ENCODE measurements at places on chromosomes 16 and 17. TPM values are rescaled to one million over a fixed set of nuclear protein-coding genes. Genes with fewer than 3 reads are reported as not detected.

C16orf90 gene
- total RNA-seq: not detected

SECTM1 gene
- 10.4 TPM for total RNA-seq

PRSS27 gene
- 2.0 TPM for total RNA-seq

- H3K27ac ChIP-seq: no peak overlapping the region
- DNase-seq: no peak
- H3K4me1 ChIP-seq: no peaks in the 10 kb centered on the region
- H3K36me3 ChIP-seq: peaks cover 15% of the 10 kb centered on the region
Observed at GRCh38 chr16:88606148-88606757, 32.1 kb upstream of the IL17C start.

GRCh38 chr16:89555780-89556179, 4.7 kb upstream of the RPL13 start:
- DNase-seq: no peak
- H3K4me1 ChIP-seq: peaks cover 9% of the 10 kb centered on the region
- no peaks in the 10 kb centered on the region for H3K27me3 ChIP-seq
- no peak overlapping the region for H3K4me3 ChIP-seq

NPLOC4 gene
- 149 TPM for total RNA-seq

DNA sequence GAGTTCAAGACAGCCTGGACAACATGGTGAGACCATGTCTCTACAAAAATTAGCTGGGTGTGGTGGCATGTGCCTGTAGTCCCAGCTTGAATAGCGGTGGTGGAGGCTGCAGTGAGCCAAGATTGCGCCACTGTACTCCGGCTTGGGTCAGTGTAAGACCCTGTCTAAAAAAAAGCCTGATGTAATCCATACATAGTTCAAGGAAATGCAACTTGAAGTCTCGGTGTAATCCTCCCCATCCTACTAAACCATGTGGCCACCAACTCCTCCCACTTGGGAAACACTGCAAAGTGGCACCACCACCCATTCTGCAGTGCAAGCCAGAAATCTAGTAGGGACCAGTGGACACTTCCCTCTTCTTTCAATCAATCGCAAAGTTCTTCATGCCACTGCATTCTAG, 5.4 kb upstream of the KPNB1 start:
- H3K36me3 ChIP-seq: peaks cover 10% of the 10 kb centered on the region
- no peak overlapping the region for H3K4me3 ChIP-seq
- peaks cover 7% of the 10 kb centered on the region for H3K4me1 ChIP-seq
- H3K27me3 ChIP-seq: no peaks in the 10 kb centered on the region
- H3K27ac ChIP-seq: no peak overlapping the region

GRCh38 chr17:51231999-51232398, 27.9 kb downstream of the MBTD1 start:
- no peaks in the 10 kb centered on the region for H3K27me3 ChIP-seq
- H3K4me3 ChIP-seq: peak overlapping the region; percentile 61
- peak; percentile 58 for DNase-seq
- H3K27ac ChIP-seq: peak overlapping the region; percentile 22
- peaks cover 11% of the 10 kb centered on the region for H3K36me3 ChIP-seq

DNA sequence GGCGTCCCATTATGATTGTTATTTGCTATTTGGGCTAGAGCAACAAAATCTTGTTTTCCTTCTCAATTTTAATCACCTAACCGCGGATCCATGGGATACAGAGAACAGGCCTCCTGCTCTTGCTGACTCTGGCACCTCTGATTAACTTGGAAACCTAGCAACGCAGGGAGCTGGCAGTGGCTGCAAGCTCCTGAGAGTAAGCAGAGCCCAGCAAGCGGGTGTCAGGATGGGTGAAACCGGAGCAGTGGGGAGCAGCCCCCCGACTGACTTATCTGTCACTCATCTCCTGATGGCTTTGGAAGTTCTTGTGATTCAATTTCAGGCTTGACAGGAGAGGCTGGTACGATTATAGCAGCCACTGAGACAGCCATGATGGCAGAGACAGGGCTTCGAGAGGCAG, 45.5 kb upstream of the CDC42EP4 start:
- H3K27me3 ChIP-seq: no peaks in the 10 kb centered on the region
- peaks cover 4% of the 10 kb centered on the region for H3K36me3 ChIP-seq
- H3K4me1 ChIP-seq: peaks cover 13% of the 10 kb centered on the region
- H3K4me3 ChIP-seq: no peak overlapping the region
- DNase-seq: no peak
- no peak overlapping the region for H3K27ac ChIP-seq

XYLT1 gene
- total RNA-seq: 8.0 TPM

GRCh38 chr16:1053121-1053521, 19.4 kb upstream of the SSTR5 start:
- H3K27me3 ChIP-seq: peaks cover 74% of the 10 kb centered on the region
- DNase-seq: no peak
- H3K4me3 ChIP-seq: no peak overlapping the region
- H3K27ac ChIP-seq: no peak overlapping the region
- no peaks in the 10 kb centered on the region for H3K4me1 ChIP-seq
- no peaks in the 10 kb centered on the region for H3K36me3 ChIP-seq

TBKBP1 gene
- total RNA-seq: 6.5 TPM

- peaks cover 2% of the 10 kb centered on the region for H3K36me3 ChIP-seq
- H3K4me3 ChIP-seq: no peak overlapping the region
- no peak overlapping the region for H3K27ac ChIP-seq
- no peaks in the 10 kb centered on the region for H3K27me3 ChIP-seq
Observed at GRCh38 chr16:20918486-20919239, 18.1 kb downstream of the LYRM1 start.

DNA sequence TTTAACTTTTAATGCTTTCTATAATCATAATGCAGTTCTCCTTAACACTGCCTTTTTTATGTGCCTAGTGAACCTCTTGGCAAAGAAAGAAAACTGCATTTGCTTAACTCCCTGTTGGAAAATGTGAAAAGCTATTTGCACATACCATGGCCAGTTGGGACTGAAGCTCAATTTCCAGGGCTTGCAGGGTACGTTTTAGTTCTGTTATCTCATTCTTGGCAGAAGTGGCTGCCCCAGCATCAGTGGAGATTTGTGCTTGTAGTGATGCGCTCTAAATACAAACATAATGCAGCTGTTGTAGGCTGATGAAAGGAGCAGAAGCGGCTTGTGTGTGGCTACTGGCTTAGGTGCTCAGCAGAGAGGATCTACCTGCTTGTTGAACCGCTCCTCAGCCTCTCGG, 3.7 kb downstream of the KRT24 start:
- DNase-seq: no peak
- no peak overlapping the region for H3K4me3 ChIP-seq
- H3K4me1 ChIP-seq: peaks cover 42% of the 10 kb centered on the region
- no peak overlapping the region for H3K27ac ChIP-seq

DNA sequence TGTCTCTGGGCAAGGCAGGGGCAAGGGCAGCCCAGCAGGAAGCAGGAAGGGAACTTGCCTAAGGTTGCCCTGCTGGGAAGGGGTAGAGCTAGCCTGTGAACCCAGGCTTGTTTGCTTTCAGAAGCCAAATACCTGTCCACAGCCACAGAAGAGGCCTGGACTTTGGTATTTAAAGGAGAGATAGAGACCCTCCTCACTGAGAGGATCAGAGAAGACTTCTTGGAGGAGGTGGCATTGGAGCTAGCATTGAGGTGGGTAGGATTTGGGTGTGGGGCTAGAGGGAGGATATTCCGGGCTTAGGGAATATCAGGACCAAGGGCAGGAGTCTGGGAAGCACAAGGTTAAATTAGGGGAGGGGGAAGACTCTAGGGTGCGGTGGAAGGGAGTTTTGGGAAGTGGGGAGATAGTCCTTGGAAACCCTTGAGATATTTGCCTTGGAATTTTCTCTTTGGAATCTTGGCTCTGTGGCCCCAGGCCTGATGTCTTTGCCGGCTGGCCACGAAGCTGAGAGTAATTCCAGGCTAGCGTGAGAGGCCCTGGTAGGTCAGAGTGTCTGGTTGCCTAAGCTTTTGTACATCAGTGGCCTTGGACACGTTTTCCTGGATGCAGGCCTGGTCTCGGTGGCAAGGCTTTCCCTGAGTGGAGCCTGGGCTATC, 13.1 kb upstream of the ETV4 start:
- H3K4me3 ChIP-seq: no peak overlapping the region
- peaks cover 25% of the 10 kb centered on the region for H3K27me3 ChIP-seq
- no peak overlapping the region for H3K27ac ChIP-seq
- peaks cover 10% of the 10 kb centered on the region for H3K4me1 ChIP-seq

DNA sequence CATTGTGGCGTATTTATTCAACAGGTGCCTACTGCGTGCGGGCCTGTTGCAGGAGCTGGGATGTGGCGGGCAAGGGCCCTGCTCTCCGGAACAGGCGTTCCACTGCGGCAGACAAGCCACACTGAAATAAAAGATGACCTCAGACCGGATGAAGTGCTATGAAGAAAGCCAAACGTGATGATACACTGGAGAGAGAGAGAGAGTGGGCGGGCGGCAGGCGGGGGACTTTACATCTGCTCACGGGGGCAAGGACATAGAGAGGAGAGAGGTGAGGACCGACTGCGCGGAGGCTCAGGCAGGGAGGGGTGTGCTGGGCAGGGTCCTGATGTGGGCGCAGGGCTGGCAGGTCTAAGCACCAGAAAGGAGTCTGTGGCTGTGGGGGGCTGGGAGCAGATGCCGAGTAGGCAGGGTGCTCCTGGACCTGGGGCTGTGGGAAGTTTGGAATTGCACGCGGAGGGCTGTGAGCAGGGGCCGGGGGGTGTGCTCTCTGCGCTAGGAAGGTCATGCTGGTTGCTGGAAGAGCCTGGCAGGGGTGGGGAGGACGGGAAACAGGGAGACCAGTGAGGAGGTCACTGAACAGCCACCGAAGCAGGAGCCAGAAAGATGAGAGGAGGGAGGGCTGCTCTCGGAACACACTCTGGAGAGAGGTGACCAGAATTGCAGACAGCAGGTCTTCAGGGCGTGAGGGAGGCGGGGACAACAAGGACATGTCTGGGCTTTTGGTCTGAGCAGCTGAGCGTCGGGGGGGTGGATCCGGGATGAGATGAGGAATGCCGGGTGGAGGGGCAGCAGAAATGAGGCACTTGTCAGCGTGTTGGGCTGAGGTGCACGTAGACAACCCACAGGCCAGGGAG, 9.9 kb downstream of the MXRA7 start:
- H3K27me3 ChIP-seq: peaks cover 16% of the 10 kb centered on the region
- H3K4me1 ChIP-seq: peaks cover under 1% of the 10 kb centered on the region
- H3K4me3 ChIP-seq: no peak overlapping the region
- DNase-seq: no peak
- no peaks in the 10 kb centered on the region for H3K36me3 ChIP-seq

- H3K4me3 ChIP-seq: no peak overlapping the region
- no peak for DNase-seq
- H3K36me3 ChIP-seq: peaks cover 9% of the 10 kb centered on the region
- H3K27me3 ChIP-seq: no peaks in the 10 kb centered on the region
Observed at GRCh38 chr17:66625311-66625767, 209.6 kb upstream of the CACNG5 start.

TBC1D3I gene
- 3.3 TPM for total RNA-seq

NEK8 gene
- 11.4 TPM for total RNA-seq

GRCh38 chr17:72165867-72166439, 45.1 kb downstream of the SOX9 start:
- H3K4me3 ChIP-seq: no peak overlapping the region
- no peak overlapping the region for H3K27ac ChIP-seq
- H3K4me1 ChIP-seq: no peaks in the 10 kb centered on the region
- H3K36me3 ChIP-seq: no peaks in the 10 kb centered on the region
- peaks cover 10% of the 10 kb centered on the region for H3K27me3 ChIP-seq
- DNase-seq: no peak

GRCh38 chr17:57295526-57296023, 39.3 kb downstream of the MSI2 start:
- no peak overlapping the region for H3K27ac ChIP-seq
- H3K4me1 ChIP-seq: no peaks in the 10 kb centered on the region
- no peak for DNase-seq

LGALS9B gene
- total RNA-seq: 1.5 TPM

AGRP gene
- not detected for total RNA-seq

TMEM98 gene
- total RNA-seq: 2.1 TPM

SPN gene
- not detected for total RNA-seq

DNA sequence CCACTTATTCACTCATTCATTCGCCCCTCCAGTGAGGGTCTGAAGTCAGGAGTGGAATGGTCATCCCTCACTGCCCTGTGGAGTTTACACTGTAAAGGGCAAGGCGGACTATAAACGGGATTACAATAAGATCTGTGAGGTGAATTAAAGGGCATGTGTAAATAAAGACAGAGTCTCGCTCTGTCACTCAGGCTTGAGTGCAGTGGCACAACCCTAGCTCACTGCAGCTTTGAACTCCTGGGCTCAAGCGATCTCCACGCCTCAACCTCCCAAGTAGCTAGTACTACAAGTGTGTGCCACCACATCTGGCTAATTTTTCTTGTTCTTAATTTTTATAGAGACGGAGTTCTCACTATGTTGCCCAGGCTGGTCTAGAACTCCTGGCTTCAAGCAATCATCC, 25.8 kb downstream of the GINS3 start:
- no peaks in the 10 kb centered on the region for H3K4me1 ChIP-seq
- no peak overlapping the region for H3K4me3 ChIP-seq
- peaks cover 19% of the 10 kb centered on the region for H3K27me3 ChIP-seq
- no peak for DNase-seq

- H3K4me1 ChIP-seq: no peaks in the 10 kb centered on the region
- peaks cover 7% of the 10 kb centered on the region for H3K27me3 ChIP-seq
- H3K27ac ChIP-seq: no peak overlapping the region
- H3K36me3 ChIP-seq: no peaks in the 10 kb centered on the region
- no peak for DNase-seq
Observed at GRCh38 chr17:67518876-67519275, 141.8 kb downstream of the PITPNC1 start.

DNA sequence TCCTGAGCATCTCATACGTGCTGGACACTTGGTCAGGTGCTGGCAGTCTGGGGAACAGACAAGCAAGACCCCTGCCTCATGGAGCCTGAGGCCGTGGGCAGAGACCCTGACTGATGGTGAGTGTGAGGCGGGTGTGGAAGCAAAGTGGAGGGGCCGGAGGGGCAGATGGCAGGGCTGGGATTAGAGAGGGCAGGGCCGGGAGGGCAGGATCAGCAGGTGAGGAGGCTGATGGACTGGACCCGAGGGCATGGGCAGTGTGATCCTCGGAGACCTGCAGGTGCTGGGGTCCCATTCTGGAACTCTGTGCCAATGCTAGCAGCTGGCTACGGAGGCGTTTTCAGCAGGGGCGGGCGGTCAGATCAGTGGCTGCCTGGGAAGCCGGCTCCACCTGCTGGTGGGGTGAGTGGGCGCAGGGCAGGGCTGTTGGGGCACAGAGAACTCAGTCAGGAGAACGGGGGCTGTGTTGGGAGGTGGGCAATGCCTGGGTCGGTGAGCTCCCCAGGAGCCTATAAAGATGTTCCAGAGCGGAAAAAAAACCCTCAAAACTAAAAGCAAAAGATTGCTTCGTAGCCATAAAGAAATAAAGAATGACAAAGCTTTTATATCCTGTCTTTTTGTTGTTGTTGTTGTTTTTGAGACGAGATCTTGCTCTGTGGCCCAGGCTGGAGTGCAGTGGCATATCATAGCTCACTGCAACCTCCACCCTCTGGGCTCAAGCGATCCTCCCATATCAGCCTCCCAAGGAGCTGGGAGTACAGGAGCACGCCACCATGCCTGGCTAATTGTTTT, 8.9 kb upstream of the C16orf74 start:
- peak; percentile 85 for DNase-seq
- H3K4me3 ChIP-seq: no peak overlapping the region
- peaks cover 18% of the 10 kb centered on the region for H3K4me1 ChIP-seq
- peaks cover 74% of the 10 kb centered on the region for H3K27me3 ChIP-seq
- H3K27ac ChIP-seq: no peak overlapping the region
